Central memory CD4-positive, alpha-beta T cell (primary cell): ENCODE measurements at places on chromosomes 7 and 10.

DNA sequence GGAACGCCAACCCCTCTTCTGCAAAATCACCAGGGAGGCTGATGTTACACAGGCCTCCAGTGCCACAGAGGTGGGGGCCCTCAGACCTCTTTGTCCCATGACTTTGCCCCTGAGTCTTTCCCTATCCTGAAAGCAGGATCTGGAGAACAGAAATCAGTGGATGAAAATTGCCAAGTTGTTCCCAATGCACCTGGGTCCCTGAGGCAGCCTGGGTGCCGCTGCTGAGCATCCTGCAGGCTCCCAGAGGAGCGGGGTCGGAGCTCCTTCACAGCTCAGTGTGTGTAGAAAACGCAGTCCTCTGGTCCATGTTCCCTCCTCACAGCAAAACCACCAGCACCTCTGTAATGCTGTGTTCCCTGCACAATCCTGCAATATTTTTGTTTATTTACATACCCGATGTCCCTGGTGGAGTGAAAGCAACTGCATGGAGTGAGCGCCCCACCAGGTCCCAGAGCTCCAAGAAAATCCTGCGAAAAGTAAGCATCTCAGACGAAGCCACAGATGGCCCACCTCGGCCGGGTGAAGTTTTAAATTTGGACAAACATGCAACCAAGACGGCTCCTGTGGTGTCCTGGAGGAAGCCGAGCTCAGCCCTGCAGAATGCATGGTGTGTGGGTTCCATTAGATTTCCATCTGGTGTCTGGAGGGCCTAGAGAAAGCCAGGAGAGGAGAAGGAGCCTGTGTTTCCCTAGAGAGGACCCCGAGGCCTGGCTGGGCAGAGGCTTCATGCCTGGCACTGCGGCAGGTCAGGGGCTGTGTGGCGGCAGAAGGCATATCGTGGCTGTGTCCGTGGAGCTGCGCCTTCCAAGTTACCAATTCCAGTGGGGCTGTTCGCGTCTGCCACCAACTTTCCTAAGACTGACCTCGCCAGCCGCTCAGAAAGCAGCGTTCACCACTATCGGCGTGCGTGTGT lies 235.2 kb downstream of the WDR37 start:
- no peak for DNase-seq

- DNase-seq = no peak
Observed at GRCh38 chr10:623477-624311, 65.8 kb downstream of the DIP2C start.

DNA sequence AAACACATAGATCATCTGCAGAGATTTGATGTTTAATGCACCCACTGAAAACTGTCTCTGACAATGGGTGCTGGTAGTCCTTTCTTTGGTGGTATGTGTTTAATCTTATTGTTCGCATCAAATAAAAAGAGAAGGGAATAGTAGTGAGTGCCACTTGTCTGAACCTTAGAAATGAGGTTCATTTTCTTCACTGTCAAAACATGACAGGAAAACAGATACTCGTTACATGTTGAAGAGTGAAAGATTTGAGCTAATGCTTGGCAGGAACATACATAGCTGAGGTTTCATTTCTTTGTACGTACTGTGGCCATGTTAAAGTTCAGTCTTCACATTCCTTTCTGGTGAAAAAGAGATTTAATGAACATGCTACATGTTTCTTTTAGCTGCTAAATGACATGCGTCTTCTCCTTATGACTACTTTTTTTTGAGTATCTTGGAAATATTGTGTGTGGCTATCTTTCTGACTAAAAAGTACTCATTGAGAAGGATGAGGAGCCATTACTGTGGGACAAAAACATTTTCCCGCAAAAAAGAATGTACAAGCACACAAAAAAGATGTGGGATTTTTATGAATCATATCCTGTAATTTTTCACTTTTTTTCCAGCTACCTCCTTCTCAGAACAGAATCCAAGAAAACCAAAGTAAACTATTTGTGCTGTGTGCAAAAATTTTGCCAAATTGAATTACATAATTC lies 108.0 kb downstream of the TWIST1 start:
- DNase-seq = no peak

- DNase-seq = no peak
Observed at GRCh38 chr7:39529582-39529981, 36.6 kb upstream of the YAE1 start.

DNA sequence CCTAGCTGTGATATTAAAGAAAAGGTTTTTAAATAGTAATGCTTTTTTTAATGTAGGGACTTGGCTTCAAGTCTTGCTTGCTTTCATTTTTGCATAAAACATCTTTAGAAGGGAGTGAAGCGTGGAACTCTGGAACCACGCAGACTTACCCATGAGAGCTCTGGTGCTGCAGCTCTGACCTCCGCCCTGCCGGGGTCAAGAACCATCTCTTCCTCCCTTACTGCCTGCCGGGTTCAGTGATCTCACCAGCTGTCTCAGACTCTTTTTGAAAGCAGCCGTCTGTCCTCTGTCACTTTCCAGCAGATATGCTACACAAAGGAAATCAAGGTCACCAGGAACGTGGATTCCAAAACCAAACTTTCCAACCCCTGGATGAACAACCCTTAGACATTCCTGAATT lies 353.8 kb downstream of the GPR37 start:
- DNase-seq = no peak

DNA sequence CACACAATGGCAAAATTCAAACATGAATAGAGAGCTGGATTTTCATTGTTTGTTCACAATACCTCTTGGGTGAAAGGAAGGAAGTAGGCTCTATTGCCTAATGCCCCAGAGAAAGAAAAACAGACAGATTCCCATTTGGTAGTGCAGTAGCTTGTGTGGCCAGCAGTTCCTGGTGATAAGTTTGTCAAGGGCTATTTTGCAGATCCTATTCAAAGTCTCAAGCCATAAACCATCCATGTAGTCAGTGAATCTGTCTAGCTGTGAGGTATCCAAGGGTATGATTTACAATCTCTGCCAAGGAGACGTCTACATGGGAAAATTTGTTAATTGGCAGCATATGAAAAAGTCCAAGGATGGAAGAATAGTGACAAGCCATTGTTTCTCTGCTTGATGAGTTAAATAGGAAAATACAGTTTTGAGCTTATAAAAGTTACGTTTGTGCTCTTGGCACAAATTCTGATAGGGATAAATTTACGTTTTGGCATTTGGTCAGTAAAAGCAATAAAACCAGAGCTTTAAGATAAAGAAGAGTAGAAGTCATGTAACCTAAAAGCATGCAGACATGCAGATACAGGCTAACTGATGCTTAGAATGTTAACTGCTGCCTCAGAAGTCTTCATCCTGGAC lies 269.1 kb downstream of the GATA3 start:
- DNase-seq = no peak

DNA sequence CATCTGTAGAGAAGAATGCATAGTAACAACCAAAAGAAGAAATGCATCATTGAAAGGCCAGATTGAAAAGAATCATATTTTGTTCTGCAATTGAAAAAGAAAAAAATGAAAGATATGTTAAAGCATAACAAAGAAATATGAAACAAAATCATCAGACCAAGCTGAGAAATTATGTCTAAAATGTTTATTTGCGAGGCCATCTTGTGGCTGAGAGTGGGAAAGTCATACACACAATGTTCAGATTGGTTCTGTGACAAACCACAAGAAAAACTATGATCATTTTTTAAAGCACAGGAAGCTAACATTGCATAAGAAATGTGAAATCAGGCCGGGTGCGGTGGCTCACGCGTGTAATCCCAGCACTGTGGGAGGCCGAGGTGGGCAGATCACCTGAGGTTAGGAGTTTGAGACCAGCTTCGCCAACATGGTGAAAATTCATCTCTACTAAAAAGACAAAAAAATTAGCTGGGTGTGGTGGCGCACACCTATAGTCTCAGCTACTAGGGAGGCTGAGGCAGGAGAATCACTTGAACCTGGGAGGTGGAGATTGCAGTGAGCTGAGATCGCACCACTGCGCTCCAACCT lies 36.6 kb downstream of the ABCB5 start:
- DNase-seq = no peak

- DNase-seq = peak; percentile 5
Observed at GRCh38 chr10:49335364-49335972, 36.5 kb downstream of the C10orf71 start.

GRCh38 chr7:94697035-94697974 lies 41.4 kb upstream of the SGCE start:
- no peak for DNase-seq

DNA sequence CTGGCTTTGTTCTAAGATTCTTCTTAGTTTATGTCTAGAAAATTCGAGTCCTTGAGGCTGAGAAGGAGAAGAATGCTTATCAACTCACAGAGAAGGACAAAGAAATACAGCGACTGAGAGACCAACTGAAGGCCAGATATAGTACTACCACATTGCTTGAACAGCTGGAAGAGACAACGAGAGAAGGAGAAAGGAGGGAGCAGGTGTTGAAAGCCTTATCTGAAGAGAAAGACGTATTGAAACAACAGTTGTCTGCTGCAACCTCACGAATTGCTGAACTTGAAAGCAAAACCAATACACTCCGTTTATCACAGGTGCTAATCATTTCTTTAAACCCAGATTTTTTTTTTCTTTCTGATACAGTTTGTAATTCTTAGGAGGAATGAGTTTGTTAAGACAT lies 6.7 kb downstream of the CEP55 start:
- DNase-seq = no peak

GRCh38 chr7:29322023-29322712 lies 127.6 kb downstream of the CHN2 start:
- no peak for DNase-seq

- no peak for DNase-seq
Observed at GRCh38 chr7:87984088-87984487, 50.0 kb downstream of the ADAM22 start.

DNA sequence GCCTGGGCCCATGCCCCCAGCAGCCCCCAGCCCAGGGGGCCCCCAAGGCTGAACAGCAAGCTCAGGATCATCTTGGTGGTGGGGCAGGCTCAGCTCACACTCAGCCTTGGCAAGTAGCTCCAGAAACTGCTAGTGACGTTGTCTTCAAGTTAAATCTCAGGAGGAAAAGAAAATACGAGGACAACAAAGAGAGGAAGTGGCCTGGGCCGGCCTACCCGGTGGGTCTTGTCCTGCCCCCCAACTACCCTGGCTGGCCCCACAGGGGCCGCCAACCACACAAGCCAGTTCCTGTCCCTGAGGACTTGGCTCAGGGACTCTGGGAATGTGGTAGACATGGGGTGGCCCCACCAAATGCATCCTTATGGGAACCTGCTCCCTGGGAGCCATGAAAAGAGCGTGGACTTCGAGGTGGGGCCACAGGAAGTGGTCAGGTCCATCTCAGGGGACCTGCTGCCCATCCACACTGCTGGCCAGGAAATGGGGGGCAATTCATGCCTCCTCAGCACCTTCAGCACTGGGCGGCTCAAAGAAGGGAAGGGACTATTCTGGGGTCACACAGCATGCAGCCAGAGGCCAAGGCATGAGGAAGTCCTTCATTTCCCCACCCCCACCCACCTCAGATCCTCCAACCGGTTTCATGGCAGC lies at the start of gene MMRN2:
Gene MMRN2, minus strand, starts transcription at position 145 of the 645 bp plus-strand sequence. Its CDS starts 74 bp downstream, at position 71.
- no peak for DNase-seq

GRCh38 chr7:22842973-22843372 lies 20.3 kb upstream of the TOMM7 start:
- DNase-seq = no peak

GRCh38 chr7:139772873-139773272 lies 4.9 kb downstream of the HIPK2 start:
- no peak for DNase-seq

- no peak for DNase-seq
Observed at GRCh38 chr7:155414547-155415492, 43.1 kb upstream of the EN2 start.

DNA sequence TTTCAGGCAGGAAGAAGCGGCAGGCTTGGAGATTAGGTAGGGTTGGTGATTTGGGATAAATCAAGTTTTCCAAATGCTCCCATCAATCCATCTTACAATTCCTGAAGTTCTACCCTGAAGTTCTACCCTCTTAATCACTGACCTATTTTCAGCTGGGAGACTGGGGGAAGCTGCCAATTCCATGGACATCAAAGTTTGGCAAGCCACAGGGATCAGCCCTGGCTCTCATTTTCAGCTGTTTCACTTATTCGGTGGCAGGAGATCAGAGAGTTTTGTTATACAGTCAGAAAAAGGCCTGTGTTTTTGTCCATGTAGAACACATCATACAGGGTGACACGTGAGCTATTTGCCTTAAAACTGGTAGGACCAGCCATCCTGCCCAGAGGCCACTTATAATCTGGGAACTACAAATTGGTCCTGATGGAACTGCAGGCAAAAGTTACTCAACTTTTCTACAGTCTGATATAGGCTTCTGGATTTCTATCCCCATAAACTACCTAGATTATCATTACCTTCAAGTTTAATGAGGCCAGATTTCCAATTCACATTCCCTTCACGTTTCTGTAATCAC lies 112.9 kb upstream of the ZNF746 start:
- no peak for DNase-seq

DNA sequence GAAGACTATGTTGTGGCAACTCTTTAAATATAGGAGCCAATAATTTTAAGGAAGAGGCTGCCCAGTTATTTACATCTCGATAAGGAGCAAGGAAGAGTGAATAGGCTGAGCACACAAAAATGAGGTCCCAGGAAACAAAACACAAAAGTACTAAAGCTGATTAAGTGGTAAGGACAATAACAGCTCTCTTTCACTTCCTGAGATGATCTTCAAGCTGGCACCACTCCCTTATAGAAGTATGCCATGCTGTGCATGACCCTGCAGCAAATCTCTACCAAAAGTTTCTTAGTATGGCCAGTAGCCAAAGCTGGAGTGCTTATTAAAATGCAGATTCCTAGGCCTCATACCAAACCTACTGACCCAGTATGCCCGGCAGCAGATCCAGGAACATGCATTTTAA lies 39.7 kb downstream of the CADPS2 start:
- no peak for DNase-seq

GRCh38 chr10:89399956-89400355 lies 7.5 kb downstream of the IFIT1 start:
- no peak for DNase-seq

DNA sequence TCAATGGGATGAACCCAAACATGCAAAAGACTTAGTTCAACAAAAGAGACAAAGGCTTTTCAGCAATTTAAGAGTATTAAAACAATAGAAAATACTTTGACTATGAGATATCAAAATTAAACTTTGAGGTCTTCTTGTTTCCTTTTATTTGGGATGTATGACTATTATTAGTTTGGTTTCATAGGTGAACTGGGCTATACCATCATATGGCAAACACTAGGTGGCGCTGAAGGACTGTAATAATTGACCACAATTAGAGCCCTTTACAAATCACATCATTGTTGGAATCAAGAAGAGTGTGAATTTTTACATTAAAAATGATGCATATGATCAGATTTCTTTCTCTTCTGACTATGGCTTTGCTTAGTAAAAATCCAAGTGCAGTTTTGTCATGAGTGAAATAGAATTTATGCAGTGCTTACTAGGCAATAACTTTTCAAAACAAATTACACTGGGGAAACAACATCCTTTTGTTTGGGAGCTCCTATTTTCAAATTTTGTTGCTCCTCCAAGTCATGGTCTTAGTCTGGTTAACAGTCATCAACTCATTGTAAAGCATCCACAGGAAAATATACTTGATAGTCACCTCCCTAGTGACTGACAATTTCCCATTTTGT lies 14.7 kb upstream of the NXPH1 start:
- peak; percentile 27 for DNase-seq
